RWPE2 (cell line): ENCODE measurements at places on chromosomes 3 and 15.

DNA sequence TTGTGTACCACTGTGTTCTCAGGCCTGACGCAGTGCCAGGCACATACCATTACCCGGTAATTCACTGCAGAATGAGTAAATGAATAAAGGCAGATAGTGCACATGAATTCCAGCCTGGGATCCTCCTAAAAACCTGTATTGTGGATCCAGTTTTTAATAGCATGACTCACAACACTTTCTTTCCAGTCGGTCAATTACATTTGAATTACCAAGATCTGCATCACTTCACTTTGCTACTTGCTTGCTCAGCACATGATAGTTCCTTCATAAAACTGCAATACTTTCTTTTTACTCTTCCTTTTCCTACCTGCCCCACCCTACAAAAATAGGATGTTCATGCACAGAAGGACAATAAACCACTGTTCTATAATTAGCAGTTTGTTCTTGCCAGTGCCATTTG is 553.8 kb downstream of the MAGI1 start:
- DNase-seq = no peak

GRCh38 chr3:7368597-7368996 is 507.7 kb downstream of the GRM7 start:
- no peak for DNase-seq

- no peak for DNase-seq
These were observed 13.6 kb upstream of the COMMD2 start for GRCh38 chr3:149765762-149766334.

- DNase-seq = no peak
These were observed 7.0 kb upstream of the STRA6 start for GRCh38 chr15:74209560-74209958.

DNA sequence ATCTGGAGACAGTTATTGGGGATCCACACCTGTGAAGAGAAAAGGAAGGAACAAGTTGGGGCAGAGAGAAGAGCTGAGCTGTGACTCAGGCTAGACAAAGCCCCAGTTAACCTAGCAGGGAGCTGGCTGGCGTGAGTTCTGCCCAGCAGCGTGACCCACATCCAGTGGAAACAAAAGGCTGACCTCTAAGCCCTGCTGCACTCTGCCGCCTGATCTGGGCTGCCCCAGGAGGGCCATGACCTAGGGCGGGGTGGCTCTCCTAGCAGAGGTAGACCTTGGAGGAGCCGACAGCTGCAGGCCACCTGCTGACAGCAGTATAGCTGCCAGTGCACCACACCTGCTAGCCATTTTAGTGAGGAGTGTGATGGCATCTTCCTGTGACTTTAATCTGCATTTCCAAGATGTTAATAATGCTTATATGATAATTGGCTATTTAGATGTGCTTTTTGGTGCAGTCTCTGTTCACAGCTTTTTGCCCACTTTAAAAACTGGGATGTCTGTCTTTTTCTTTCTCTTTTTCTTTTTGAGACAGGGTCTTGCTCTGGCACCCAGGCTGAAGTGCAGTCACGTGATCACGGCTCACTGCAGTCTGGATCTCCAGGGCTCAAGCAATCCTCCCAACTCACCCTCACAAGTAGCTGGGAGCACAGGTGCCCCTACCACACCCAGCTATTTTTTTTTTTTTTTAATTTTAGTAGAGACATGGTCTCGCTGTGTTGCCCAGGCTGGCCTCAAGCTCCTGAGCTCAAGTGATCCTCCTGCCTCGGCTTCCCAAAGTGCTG is 78.1 kb downstream of the LSM3 start:
- DNase-seq = no peak

GRCh38 chr3:196398782-196399181 is 33.4 kb downstream of the UBXN7 start:
- DNase-seq = no peak

- peak; percentile 86 for DNase-seq
These were observed 2.2 kb downstream of the BMF start for GRCh38 chr15:40106203-40107161.

DNA sequence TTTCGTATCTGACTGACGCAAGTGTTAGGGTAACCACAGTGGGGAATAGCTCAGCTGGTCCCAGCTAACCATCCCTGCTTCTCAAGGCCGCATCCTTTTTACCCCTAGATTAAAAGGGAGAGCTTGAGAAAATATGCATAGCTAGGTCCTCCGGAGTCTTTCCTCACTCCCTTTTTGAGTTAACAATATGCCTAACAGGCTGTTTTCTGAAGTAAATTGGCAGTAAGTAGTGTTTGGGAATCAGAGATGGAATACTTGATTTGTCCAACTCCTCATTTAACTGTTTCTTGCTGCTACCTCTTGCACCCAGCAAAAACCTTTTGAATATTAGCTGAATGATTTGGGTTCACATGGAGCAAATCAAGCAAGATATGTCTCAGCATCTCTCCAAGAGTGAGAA is 326.1 kb downstream of the LPP start:
- no peak for DNase-seq

DNA sequence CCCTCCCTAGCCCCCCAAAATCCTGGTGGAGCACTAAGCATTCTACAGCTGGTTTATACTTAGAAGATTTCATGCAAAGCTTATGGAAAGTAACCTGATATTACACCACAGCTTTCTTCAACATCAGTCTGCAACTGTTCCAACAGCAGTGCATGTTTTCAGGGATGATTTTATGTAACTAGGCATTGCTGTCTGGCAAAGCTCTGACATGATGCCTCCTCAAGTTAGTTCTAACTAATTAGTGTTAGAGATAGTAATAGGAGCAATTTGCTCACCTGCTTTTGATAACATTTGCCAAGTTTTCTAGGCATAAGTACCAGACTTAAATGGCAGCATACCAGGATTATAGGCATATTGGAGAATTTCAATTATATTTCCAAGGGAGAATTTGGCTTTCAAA is 330.3 kb upstream of the SGO1 start:
- no peak for DNase-seq

DNA sequence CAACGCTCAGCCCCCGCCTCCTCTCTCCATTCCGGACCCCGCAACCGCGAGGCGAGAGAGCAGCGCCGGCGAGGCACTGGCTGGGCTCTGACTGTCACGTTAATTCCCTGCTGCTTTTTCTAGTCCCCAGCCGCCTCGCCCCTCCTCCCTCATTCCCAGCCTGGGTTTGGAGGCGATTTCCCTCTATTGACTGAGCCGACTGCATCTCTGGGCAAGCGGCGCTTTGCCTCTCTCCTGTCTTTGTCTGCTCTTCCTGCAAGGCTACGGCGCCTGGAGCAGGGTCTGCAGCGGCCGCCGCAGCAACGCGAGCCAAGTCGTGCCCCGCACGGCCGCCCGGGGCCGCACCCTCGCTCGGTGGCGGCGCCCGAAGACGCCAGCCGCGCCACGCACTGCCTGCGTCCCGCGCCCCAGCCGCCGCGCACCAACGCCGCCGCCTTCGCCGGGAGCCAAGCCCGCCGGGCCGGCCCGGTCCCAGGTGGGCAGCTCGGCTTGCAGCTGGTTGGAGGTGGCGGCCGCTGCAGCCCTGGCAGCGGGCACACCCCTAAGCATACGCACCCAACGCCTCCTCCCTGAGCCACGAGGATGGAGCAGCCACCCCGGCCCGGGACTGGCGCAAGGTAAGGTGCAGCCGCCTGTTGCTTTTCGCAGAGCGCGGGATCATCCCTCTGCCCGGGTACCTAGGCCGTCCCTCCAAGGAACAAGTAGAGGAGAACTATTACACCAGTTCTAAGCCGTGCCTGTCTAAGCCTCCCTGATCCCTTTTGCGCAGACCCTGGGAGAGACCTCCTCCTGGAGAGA is at the start of gene LRRC3B:
LRRC3B (plus strand) TSS at position 152 of the 798 bp plus-strand sequence. CDS start 86,901 bp downstream, outside the sequence.
- DNase-seq = no peak

DNA sequence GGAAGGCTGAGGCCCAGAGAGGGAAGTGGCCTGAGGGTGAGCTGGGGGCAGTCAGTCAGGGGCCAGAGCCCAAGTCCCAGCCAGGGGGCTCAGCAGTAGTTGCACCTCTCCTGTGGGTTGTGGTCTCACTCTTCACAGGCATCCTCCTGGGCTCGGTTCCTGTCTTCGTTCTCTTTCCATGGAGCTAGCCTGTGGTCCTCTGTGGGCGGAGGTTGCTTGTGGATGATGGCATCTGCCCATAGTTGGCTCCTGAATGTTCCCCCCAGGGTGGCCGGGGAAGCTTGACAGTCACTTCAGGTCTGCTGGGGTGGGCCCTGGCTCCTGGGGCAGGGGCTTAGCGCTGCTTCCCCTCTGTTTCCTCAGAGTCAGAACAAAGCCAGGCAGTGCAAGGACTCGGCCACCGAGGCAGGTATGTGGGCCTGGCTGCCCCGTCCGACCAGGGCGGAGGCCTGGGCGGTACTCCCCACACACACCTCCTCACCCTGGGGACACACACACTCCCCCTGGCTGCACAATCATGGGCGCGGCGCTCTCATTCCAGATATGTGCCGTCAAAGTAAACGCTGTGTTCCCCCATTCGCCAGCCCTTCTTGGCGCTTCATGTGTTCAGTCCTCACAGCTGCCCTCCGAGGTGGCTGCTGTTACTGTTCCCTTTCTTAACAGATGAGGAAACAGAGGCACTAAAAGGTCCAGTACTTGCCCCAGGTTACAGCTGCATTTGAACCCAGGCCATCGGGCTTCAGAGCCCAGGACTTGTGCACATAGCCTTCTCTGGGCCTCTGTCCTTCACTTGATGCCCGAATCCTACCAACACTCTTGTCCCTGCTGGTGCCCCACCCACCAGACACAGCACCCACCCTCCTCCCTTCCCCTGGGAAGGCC is 34.5 kb downstream of the PSTPIP1 start:
- peak; percentile 72 for DNase-seq

DNA sequence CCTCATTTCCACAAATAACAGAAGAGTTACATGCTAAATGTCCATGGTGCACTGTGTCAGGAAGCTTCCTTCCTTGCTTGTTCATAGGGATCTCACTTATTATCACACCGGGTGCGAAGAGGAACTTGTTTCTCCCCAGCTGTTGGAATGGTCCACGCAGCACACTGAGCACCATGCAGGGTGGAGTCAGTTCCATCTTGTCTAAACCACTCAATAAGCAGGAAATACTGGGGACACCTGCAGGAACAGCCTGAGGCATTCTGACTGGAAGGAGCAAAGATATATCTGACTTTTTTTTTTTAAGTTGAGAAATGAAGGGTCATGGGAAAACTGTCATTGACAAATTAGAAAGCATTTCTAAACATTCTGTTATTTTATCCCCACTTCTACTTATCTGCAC is 70.0 kb upstream of the WDR72 start:
- DNase-seq = no peak

- DNase-seq = peak; percentile 21
These were observed 18.7 kb upstream of the PLXNA1 start for GRCh38 chr3:126964261-126964660.

- DNase-seq = no peak
These were observed 208.4 kb downstream of the TIGIT start for GRCh38 chr3:114502204-114502603.

GRCh38 chr3:161414907-161415306 is 43.6 kb upstream of the SPTSSB start:
- no peak for DNase-seq

DNA sequence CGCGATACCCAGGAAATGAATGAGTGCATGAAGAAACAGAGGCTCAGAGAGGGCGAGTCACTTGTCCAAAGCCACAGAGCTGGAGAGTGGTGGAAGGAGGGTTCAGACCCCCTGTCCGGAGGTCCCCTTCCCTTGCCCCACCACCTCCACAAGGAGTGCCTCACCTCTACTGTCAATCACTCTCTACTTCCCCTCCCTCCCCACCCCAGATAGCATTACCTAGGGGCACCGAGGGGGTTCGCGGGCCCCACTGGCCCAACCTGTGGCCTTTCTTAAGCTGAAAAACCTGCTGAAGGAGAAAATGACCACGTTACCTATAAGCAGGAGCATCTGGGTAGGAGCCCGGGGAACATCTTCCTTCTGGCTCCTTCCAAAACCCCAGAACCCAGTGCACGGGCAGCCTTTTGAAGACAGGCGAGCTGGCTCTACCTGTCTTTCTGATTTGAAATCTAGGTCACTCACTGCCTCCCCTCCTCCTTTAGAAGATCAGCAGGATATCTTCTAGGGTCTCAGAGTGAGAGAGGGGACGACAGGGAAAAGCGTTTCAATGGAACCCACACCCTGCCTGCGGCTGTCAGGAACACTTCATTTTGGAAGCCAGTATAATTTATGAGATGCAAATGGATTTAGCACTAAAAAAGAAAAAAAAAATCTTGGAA is 89.9 kb upstream of the MEF2A start:
- no peak for DNase-seq

- DNase-seq = no peak
These were observed at the start of gene RBP2 for GRCh38 chr3:139476348-139476747. RBP2 (minus strand) TSS chr3:139476516; CDS start chr3:139476459, 57 bp downstream.

- DNase-seq = no peak
These were observed 1.2 kb upstream of the TCAIM start for GRCh38 chr3:44337248-44337785.

GRCh38 chr15:51348688-51349087 is 7.2 kb downstream of the GLDN start:
- no peak for DNase-seq

- no peak for DNase-seq
These were observed 1.7 kb downstream of the TSEN2 start for GRCh38 chr3:12486001-12486400.

DNA sequence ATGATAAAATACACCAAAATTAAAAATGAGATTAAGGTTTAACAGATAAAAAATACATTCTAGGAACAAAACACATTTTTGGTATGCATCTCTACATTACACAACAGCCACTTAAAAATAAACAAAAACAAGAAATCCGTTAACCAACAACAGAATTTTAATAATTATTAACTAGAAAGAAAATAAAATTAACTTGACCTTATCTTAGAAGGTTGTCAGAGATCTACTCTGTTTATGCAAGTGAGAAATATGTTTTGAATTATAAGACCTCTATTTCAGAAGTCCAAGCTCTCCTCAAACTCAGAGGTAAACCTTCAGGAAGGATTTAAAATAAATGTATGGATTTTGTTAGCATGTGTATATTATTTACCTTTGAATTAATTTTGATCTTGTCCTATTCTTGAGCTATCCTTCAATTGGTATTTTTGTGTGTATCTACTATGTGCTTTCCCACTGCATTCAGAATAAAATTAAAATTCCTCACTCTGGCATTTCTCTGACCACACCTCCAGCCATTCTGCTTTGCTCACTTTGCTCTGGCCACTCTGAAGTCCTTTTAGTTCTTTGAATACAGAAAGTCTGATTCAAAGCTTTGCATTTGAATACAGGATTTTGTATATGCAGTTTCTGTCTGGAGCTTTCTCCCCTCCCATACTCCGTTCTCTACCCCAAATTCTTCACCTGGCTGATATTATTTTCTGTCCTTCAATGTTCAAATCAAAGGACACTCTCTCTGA is 352.0 kb downstream of the ZBTB20 start:
- no peak for DNase-seq

DNA sequence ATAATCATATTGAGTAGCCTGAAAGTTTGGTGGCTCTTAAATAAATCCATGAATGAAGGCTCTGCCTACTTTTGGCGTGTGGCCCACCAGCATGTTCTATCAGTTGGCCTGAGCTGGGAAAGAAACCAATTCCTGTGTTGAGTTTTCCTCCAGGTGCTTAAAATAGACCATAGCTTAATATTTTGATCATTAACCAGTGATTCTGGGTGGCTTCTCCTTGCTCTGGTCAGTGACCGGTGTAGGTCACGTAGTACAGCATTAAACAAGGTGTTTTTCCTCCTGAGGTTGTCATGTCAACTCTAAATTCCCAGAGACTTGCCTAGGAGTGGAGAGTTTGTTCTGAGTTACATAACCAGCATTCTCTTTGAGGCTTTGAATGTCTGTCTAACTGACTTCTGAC is 1.3 kb downstream of the HHLA2 start:
- no peak for DNase-seq
